ENCODE measurements at places on chromosomes 16 and 17. TPM values are rescaled to one million over a fixed set of nuclear protein-coding genes. Genes with fewer than 3 reads are reported as not detected.

Gene STARD3
- 154 TPM for total RNA-seq

Gene KRT27
- not detected for total RNA-seq

Gene NPIPA7
- 13.1 TPM for total RNA-seq

Gene STH
- total RNA-seq: not detected

Gene SLC5A10
- total RNA-seq: not detected

GRCh38 chr17:35166526-35166925 lies 18.9 kb downstream of the UNC45B start:
- no peak overlapping the region for H3K27ac ChIP-seq
- no peaks in the 10 kb centered on the region for H3K27me3 ChIP-seq
- H3K36me3 ChIP-seq: no peaks in the 10 kb centered on the region
- no peak for DNase-seq
- H3K4me3 ChIP-seq: no peak overlapping the region

DNA sequence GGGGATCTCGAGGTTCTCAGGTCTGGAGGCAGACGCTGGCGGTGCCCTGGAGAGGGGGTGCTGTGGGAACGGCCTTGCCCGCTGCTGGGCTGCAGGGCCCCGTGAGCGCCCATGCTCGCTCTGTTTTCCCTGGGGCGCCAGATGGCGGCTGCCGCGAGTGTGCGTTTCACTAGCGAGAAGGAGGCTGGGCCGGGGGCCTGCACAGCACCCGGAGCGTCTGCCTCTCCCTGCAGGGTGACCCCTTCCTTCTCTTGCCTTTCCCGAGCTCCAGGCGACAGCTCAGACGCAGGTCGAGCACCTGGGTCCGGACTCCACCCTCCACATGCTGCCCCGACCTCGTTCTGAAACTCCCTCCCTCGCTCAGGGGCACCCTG lies 2.7 kb downstream of the TELO2 start:
- H3K27ac ChIP-seq: no peak overlapping the region
- peaks cover 14% of the 10 kb centered on the region for H3K4me1 ChIP-seq
- H3K27me3 ChIP-seq: no peaks in the 10 kb centered on the region
- H3K36me3 ChIP-seq: peaks cover 22% of the 10 kb centered on the region
- no peak for DNase-seq

- H3K27ac ChIP-seq: peak overlapping the region; percentile 98
- H3K27me3 ChIP-seq: no peaks in the 10 kb centered on the region
- H3K4me3 ChIP-seq: peak overlapping the region; percentile 90
Measured at GRCh38 chr16:89114159-89114981, 20.7 kb downstream of the ACSF3 start.

DNA sequence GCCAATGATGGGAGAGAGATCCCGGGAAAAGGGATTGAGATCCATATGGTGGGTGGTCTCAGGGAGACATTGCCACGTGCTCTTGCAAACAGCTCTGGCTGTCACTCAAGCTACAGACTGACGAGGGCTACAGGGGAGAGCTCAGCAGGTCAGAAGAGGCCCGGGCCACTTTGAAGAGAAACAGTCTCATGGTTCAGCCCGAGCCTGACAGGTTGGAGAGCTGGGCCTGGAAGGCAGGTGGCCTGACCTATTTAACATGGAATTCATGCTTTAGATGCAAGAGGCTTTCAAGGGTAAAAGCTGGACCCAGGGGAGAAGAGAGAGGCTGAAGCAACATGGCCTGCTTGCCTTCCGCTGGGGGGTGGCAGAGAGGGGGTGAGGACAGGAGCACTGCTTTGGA lies 81.0 kb upstream of the BRD7 start:
- H3K27ac ChIP-seq: no peak overlapping the region
- DNase-seq: no peak
- H3K4me3 ChIP-seq: no peak overlapping the region
- H3K27me3 ChIP-seq: peaks cover 8% of the 10 kb centered on the region
- H3K36me3 ChIP-seq: no peaks in the 10 kb centered on the region
- H3K4me1 ChIP-seq: no peaks in the 10 kb centered on the region

GRCh38 chr16:73122604-73123391 lies 74.9 kb upstream of the ZFHX3 start:
- no peak for DNase-seq
- H3K4me1 ChIP-seq: peaks cover 17% of the 10 kb centered on the region
- H3K36me3 ChIP-seq: no peaks in the 10 kb centered on the region
- H3K27ac ChIP-seq: peak overlapping the region; percentile 33

DNA sequence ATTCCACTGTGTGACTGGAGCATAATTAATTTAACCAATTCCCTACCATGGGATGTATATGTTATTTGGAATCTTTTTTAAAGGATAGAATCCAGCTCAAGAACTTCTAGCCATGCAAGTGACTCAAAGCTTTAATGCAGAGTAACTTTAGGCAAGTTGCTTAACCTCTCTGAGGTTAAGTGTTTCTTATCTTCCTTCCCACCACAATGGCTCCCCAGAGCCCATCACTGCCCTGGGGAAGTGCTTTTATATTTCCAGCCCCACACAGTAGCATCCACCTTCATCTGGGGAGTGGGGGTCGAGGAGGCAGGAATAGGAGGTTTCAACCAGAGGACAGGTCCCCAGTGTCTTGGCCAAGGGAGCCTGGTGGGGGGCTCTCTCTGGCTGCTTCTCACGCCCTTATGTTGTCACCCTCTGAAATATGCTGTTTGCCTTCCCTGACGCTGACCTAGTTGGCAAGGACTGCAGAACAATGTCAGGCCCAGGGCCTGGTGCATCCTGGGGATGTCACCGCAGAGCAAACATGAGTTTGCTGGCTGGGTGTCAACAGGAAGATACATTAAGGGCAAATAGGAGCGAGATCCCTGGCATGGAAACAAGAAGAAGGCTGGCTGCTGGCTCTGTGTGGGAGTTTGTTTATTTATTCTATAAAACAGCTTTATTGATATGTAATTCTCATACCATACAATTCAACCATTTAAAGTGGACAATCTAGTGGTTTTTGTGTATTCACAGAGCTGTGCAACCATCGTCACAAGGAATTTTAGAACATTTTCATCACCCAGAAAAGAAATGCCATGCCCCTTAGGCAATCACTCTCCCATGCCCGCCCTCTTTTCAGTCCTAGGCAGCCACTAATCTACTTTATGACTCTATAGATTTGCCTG lies 46.6 kb upstream of the WSB1 start:
- no peaks in the 10 kb centered on the region for H3K36me3 ChIP-seq
- H3K27ac ChIP-seq: no peak overlapping the region
- H3K4me3 ChIP-seq: no peak overlapping the region

- no peak overlapping the region for H3K4me3 ChIP-seq
- no peaks in the 10 kb centered on the region for H3K36me3 ChIP-seq
- H3K27ac ChIP-seq: no peak overlapping the region
- DNase-seq: no peak
- H3K4me1 ChIP-seq: peaks cover 2% of the 10 kb centered on the region
Measured at GRCh38 chr17:1591474-1592090, 29.0 kb upstream of the PITPNA start.

DNA sequence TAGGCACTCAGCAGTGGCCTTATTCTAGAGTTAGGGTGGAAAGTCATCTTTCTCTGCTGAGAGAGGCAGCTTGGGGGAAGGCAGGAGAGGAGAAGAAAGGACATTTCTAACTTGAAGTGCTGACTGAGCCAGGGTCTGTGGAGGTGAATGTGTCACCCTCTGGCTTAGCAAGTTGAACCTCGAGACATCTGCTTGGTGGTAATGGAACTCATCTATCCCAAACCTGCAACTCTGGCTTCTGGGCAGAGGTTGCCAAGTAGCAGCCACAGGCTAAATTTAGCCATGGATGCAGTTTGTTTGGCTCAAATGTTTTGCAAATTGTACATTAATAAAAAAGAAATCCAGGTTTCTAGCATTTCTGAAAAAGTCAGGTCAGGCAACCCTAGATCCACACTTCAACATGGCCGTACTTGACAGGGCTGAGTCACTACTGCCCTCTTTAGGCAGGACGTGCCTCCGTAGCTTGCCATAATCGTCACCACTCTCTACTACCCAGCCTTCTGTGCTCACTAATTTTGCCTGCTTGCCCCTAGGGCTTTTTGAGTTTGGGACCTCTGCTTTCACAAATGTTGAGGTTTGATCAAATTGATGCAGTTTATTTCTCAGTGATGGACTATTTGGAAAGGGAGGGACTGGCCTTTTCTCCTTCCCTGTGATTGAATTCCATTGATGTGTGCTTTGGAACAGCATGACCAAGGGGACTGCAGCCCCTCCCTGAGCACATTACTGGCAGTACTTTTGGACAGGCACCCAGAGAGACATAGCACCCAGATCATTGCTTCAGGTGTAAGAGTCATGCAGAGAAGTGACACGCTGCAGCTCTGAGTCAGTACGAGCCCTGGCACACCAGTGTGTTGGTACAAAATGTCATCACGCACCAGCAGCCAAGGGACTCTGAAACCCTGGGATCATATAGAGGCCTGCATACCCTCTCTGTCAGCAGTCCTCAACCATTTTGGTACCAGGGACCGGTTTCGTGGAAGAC lies 5.2 kb downstream of the CDH13 start:
- H3K4me3 ChIP-seq: no peak overlapping the region
- peaks cover 49% of the 10 kb centered on the region for H3K27me3 ChIP-seq
- DNase-seq: no peak

- DNase-seq: no peak
- H3K27ac ChIP-seq: no peak overlapping the region
- H3K36me3 ChIP-seq: no peaks in the 10 kb centered on the region
- no peak overlapping the region for H3K4me3 ChIP-seq
Measured at GRCh38 chr16:50574745-50575136, 26.5 kb downstream of the NKD1 start.

DNA sequence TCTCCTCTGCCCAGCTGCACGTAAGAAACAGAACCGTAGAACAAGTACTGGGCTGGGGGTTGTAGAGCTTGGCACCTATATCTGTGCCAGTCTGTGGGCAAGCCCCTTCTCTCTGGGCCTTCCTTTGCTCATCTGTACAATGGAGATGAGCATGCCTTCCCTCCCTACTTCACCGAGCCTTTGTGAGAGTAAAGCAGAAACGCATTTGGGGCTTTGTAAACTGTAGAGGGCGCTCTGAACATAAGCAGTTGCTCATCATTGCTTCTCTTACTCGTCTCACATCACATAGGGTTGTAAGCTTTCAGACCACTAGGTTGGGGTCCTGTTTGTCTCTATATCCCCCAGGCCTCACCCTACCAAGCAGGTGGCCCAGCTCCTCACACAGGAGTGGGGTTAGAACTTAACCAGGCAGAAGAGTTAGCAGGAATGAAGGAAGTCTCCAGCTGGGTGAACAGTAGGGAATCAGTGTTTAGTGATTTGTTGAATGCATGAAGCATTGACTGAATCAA lies 15.1 kb downstream of the SAMD14 start:
- H3K36me3 ChIP-seq: no peaks in the 10 kb centered on the region
- peak overlapping the region; percentile 11 for H3K27ac ChIP-seq
- DNase-seq: peak; percentile 41
- no peak overlapping the region for H3K4me3 ChIP-seq
- peaks cover 41% of the 10 kb centered on the region for H3K27me3 ChIP-seq

Measured in naive thymus-derived CD8-positive, alpha-beta T cell (primary cell).